CD8-positive, alpha-beta memory T cell (primary cell): ENCODE measurements at places on chromosomes 16 and 17. TPM values are rescaled to one million over a fixed set of nuclear protein-coding genes. Genes with fewer than 3 reads are reported as not detected.

DNA sequence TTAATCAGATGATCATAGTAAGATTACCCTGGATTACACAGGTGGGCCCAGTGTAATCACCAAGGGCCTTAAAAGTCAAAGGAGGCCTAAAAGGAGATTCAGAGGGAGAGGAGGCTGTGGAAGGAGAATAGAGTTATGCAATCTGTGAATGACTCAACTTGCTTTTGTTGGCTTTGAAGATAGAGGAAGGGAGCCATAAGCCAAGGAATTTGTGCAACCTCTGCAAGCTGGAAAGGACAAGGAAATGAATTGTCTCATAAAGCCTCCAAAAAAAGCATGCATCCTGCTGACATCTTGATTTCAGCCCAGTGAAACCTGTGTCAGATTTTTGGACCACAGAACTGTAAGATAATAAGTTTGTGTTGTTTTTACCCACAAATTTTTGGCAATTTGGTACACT is 109.6 kb downstream of the CNTNAP4 start:
- no peak for DNase-seq

DNA sequence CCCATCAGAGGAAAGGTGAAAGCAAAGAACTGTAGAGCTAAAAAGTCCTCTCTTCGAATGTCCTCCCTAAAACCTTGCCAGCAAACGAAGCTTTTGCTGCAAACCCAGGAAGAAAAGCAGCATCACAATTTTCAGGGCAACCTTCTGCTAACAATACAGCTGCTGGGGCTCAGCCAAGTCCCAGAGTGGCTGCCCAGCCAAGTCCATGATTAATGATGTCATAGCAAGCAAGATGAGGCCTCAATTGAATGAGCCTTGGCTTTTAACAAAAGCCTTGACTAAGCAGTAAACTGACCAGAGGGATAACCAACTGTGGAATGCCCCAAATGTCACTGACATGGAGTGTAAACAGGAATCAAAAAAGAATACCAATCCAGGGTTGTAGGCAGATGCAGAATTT is 342.7 kb downstream of the PMP22 start:
- DNase-seq, result no peak

GRCh38 chr16:21194771-21195301 is 16.5 kb downstream of the ZP2 start:
- no peak for DNase-seq

DNA sequence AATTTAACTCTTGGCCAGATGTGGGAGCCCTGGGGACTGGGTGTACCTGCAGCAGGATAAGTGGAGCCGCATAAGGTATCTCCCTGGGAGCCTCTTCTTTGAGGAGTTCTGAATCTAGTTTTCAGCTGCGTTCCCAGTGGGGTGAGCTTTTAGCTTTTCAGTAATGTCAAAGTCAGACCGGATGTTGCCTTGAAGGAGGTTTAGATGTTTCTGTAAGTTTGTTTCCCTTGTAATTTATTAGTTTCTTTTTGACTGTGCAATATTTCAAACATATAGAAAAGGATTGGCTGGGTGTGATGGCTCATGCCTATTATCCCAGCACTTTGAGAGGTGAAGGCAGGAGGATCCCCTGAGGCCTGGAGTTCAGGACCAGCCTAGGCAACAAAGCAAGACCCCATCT is 98.6 kb upstream of the EEF2KMT start:
- DNase-seq, result no peak

DNA sequence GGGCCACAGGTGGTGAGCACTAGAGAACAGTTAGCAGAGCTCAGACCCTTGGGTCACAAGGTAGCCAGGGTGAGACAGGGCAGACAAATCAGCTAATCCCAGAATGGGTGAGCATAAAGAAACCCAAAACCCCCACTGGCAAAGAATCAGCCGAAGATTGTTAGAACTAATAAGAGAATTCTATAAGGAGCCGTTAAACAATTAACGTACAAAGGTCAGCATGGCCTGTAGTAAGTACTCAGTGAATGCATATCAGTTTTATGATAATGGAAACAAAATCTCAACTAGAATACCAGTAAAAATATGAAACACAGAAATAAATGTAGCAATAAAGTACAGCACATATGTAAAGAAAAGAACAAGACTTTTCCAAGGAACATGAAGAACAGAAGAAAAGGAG is 168.6 kb downstream of the NTN1 start:
- DNase-seq, result no peak

DNA sequence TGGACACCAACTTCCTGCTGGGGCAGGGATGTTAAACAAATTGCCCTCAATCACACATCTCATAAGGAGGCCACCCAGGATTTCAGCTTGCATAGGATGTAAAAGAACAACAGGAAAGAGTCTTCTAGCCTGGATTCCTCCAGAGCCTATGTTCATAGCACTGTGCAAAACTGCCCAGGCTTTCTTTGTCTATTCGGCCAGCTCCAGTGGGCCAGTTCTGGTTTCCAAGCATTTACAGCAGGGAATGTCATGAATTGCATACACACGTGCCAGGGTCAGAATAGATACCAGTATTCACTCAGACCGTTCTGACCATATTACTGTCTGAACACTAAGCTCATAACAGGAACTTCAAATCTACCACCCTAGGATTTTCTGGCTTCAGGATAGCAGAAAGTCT is 273.2 kb downstream of the CDH8 start:
- DNase-seq, result no peak

CDH5 gene
- total RNA-seq, result not detected

GRCh38 chr16:49866595-49867071 is 10.7 kb upstream of the ZNF423 start:
- DNase-seq, result no peak

IL21R gene
- 84.5 TPM for total RNA-seq

DNA sequence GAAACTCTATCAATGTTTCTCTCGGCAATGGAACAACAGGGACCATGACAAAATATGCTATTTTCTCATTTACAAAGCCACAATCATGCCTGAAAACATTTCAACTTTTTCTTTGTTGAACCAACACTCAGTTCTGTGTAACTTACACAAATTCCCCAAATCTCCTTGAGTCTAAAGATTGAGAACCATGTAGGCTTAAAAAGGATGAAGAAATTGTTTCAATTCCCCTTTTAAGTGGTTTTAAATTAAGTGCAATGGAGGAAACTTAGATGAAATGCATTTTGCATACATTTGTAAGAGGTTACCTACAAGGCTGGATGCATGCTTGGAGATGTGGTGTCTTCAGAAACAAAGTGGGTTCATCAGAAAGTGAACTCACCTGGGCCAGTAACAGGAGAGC is 566.4 kb upstream of the CDH11 start:
- no peak for DNase-seq

DNA sequence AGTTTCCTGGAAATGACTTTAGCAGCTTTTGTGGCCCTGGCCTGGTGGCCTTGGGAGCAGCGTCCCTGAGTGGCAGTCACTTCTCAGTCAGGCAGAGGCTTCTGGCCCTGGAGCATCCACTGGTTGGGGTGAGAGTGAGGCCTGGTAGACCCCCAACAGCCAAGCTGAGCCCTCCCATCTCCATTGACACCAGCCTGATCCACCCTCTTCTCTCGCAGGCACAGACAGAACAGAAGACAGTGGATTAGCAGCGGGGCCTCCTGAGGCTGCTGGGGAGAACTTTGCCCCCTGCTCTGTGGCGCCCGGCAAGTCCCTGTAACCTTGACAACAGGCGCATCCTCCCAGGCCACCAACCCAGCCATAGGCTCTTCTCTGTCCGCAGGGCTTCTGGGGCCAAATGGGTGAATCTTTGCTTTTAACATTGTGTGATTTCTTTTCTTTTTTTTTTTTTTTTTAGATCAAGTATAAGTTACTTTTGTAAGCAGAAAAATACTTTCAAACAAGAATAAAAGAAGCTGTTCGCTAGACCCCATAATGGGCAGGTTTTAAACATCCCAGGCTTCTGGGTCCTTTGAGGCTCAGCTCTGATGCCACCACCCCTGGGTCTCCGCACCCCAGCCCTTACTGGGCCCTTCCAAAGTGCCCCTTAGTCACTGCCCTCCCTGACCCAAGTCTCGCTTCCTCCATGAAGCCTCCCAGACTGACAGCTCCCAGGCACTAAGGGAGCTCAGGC is 12.7 kb upstream of the FLYWCH1 start:
- DNase-seq, result no peak

FBXL16 gene
- 7.6 TPM for total RNA-seq

DNA sequence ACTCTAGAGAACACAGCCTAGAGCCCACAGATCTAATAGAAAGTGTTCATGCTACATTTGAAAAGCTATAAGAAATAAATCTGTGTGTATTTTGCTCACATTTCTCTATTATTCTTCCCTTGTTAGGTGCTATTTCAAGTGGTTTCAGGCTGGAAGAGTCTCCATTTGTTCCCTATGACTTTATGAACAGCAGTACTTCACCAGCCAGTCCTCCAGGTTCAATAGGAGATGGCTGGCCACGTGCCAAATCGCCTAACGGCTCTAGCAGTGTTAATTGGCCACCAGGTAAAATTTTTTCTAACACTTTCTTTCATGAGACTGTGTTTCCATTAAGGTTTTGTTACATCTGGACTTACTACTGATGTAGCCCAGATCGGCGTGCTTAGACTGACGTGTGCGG is 30.7 kb upstream of the SLC5A11 start:
- DNase-seq, result no peak

- no peak for DNase-seq
Measured at GRCh38 chr17:81438007-81438659, 42.9 kb downstream of the BAHCC1 start.

GRCh38 chr16:46817961-46818360 is 13.0 kb downstream of the C16orf87 start:
- no peak for DNase-seq

- no peak for DNase-seq
Measured at GRCh38 chr17:65886315-65887245, 305.4 kb downstream of the CEP112 start.

DNA sequence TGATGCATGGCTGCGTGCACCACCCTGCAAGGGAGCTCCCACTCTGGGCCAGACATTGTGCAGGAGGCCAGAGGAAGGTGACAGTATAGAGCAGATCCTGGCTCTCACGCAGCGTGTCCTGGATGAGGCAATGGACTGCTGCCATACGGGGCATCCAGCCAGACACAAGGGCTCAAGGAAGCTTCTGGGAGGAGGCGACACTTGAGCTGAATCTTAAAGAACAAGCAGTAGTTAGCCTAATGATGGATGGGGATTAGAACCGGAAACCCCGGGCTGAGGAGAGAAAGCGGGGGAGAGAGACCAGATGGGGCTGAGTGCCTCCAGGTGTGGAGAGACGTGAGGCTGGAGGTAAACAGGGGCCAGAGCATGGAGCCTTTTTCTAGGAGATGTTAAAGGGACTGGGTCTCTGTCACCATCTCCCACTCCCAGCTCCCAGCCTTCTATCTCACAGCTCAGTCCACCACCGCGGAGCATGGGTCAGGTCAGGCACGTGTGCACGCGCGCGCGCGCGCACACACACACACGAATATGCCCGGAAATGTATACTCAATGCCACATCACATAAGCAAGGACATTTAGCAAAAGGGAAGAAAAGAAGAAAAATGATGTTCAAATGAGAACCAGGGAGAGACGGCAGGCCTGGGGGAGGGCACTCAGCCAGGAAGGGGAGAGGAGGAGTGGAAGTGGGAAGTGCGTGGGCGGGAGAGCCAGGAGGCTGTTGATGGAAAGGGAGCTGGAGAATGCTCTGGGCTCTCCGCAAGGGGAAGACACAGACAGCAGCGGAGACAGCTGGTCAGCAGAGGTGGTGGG is 46.3 kb downstream of the CCDC42 start:
- no peak for DNase-seq

- peak; percentile 87 for DNase-seq
Measured at GRCh38 chr16:1610071-1610898, 1.6 kb downstream of the IFT140 start.

- no peak for DNase-seq
Measured at GRCh38 chr17:7083592-7083991, 3.5 kb upstream of the CLEC10A start.
